Activated CD4-positive, alpha-beta T cell treated with anti-CD3 and anti-CD28 coated beads, Interleukin-2, amount 10 ng/mL, durations not matched to agents 24 days and 14 days (primary cell): ENCODE measurements at places on chromosomes 5 and 9. TPM values are rescaled to one million over a fixed set of nuclear protein-coding genes. Genes with fewer than 3 reads are reported as not detected.
A peak's percentile ranks its signal among the peaks of the same experiment; 100 is the strongest.

Gene SYNPO
- total RNA-seq = not detected in 2 replicates

- no peak for DNase-seq
- H3K4me1 ChIP-seq = peaks cover 4% of the 10 kb centered on the region
- no peak overlapping the region for H3K4me3 ChIP-seq
- H3K27ac ChIP-seq = no peak overlapping the region
- H3K27me3 ChIP-seq = peaks cover 13% of the 10 kb centered on the region
Observed at GRCh38 chr5:58787987-58788386, 205.1 kb downstream of the RAB3C start.

DNA sequence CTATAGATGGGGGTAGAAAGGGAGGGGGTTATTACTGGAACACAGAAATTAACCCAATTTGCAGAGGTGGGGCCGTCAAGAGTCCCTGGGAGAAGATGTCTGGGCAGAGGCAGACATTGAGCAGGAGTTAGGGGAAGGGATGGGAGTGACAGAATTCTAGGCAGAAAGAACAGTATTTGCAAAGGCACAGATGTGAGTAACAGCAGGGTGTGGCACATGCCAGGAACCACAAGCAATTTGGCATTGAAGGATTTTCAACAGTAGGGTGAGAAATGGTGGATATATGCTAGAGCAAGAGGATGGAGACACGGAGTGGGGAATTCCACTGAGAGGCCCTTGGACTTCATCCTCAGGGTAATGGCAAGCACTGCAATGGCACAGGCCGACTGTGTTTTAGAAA lies 71.6 kb upstream of the FRRS1L start:
- H3K4me1 ChIP-seq = no peaks in the 10 kb centered on the region
- H3K36me3 ChIP-seq = no peaks in the 10 kb centered on the region
- H3K4me3 ChIP-seq = no peak overlapping the region
- H3K27ac ChIP-seq = no peak overlapping the region
- H3K27me3 ChIP-seq = peaks cover 43% of the 10 kb centered on the region
- no peak for DNase-seq

DNA sequence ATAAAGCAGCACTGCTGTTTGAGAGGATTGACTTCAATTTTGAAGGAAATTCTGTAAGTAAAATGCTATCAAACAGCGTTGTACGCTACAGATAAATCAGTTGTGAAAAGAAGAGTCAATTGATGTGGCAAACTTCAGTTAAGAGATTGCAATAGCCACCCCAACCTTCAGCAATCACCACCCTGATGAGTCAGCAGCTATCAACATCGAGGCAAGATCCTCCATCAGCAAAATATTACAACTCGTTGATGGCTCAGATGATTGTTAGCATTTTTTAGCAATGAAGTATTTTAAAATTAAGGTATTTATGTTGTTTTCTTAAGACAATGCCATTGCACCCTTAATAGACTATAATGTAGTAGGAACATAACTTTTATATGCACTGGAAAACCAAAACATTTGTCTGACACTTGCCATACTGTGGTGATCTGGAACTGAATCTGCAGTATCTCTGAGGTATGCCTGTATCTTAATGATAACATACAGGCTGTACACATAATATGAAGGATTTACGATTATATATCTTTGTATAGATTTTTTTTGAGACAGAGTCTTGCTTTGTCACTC lies 47.5 kb downstream of the VPS13A start:
- no peak for DNase-seq
- no peak overlapping the region for H3K27ac ChIP-seq
- H3K27me3 ChIP-seq = no peaks in the 10 kb centered on the region
- peaks cover 42% of the 10 kb centered on the region for H3K36me3 ChIP-seq
- H3K4me3 ChIP-seq = no peak overlapping the region
- peaks cover 4% of the 10 kb centered on the region for H3K4me1 ChIP-seq

Gene TMEFF1
- 0.16 TPM in 1 of 2 replicates, not detected in the other for total RNA-seq

DNA sequence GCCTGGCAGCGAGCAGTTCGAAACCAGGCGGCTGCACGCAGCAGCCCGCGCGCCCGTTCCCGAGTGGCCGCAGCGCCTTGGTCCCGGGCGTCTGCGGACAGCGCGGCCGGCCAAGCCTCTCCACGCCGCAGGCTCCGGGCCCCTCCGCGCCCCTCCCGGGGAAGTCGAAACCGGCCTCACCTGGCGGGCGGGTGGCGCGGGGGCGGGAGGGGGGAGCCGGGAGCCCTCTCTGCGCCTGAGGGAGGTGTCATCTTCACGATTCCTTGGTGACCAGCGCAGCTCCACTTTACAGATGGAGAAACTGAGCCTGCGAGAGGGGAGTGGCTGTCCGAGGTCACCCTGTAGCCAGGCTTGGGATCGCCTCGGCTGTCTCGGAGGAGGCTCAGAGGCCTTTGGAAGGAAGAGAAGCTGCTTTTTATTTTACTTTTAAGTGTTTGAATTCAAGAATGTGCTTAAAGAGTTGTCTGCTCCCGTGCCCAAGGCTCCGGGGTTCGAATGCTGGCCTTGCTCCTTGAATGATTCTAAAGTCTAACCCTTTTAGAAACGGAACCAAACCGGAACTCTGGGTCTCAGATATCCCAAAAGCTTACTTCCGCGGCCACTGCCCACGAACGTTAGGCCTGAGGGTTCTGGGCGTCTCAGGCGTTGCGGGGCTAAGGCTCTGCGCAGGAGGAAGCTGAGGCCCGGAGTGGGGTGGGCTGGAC lies 662 bp downstream of the SUSD3 start:
- peaks cover 10% of the 10 kb centered on the region for H3K36me3 ChIP-seq
- H3K27ac ChIP-seq = peak overlapping the region; percentile 96
- H3K27me3 ChIP-seq = no peaks in the 10 kb centered on the region
- H3K4me3 ChIP-seq = peak overlapping the region; percentile 93
- H3K4me1 ChIP-seq = peaks cover 45% of the 10 kb centered on the region

DNA sequence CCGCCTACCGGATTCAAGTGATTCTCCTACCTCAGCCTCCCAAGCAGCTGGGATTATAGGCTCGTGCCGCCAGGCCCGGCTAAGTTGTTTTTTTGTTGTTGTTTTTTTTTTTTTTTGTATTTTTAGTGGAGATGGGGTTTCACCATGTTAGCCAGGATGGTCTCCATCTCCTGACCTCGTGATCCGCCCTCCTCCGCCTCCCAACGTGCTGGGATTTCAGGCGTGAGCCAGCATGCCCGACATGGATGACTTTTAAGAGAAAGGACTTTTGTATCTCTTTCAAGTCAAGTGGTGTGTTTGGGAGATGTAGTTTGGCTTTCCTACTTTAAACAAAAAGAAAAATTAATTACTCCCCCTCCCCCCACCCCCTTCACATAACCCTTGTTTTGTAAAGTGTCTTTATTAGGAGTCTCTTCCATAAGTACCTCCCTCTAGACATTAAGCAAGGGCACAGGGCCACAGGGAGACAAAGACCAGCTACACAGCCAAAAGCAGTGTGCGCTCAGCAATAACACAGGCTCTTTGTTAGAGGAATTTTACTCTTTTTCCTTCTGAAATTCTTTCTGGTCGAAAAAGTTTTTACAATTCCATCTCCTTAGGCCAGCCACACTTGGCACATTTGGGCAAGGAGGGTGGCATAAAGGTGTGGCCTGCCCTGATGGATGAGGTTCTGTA lies 31.2 kb downstream of the JAKMIP2 start:
- no peak for DNase-seq
- H3K4me1 ChIP-seq = no peaks in the 10 kb centered on the region
- no peaks in the 10 kb centered on the region for H3K36me3 ChIP-seq
- no peak overlapping the region for H3K27ac ChIP-seq

Gene MED27
- 40.9 and 41.8 TPM in 2 replicates for total RNA-seq

Gene SPATA31D4
- not detected in 2 replicates for total RNA-seq

Gene TBC1D9B
- 129 and 138 TPM in 2 replicates for total RNA-seq

Gene SUB1
- total RNA-seq = 403 and 404 TPM in 2 replicates

Gene DAB2IP
- not detected in 2 replicates for total RNA-seq

- H3K27me3 ChIP-seq = no peaks in the 10 kb centered on the region
- H3K36me3 ChIP-seq = no peaks in the 10 kb centered on the region
- peaks cover 31% of the 10 kb centered on the region for H3K4me1 ChIP-seq
- peak within 1 kb of the TSS; percentile 97 for H3K27ac ChIP-seq
- peak; percentile 86 for DNase-seq
- H3K4me3 ChIP-seq = peak within 1 kb of the TSS; percentile 91
Observed at GRCh38 chr5:78985116-78985724, at the start of gene ARSB. Gene ARSB (minus strand): TSS chr5:78985310. CDS start chr5:78985248, 62 bp downstream.

DNA sequence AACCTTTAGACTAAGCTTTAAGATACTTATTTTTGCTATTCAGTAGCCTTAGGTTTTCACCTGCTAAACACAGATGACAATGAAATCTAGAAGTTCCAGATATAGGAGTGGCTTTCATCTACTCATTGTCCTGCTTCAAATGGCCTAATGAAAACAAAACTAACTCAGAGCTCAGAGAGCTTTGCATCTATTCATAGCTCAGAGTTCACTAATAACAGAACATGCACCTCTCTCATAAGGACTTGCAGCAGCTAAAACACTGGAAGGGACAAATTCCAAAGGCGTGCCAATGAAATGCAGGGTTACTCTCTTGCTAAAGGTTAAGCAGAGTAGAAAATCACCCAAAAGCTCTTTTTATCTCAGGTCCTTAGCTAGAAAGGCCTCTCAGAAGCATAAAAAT lies 29.0 kb downstream of the SLC31A2 start:
- no peak overlapping the region for H3K4me3 ChIP-seq
- H3K4me1 ChIP-seq = no peaks in the 10 kb centered on the region
- H3K27me3 ChIP-seq = no peaks in the 10 kb centered on the region
- DNase-seq = no peak

GRCh38 chr9:36551129-36551528 lies 21.6 kb upstream of the MELK start:
- H3K4me3 ChIP-seq = no peak overlapping the region
- H3K36me3 ChIP-seq = no peaks in the 10 kb centered on the region
- peaks cover 16% of the 10 kb centered on the region for H3K27me3 ChIP-seq
- no peak overlapping the region for H3K27ac ChIP-seq

DNA sequence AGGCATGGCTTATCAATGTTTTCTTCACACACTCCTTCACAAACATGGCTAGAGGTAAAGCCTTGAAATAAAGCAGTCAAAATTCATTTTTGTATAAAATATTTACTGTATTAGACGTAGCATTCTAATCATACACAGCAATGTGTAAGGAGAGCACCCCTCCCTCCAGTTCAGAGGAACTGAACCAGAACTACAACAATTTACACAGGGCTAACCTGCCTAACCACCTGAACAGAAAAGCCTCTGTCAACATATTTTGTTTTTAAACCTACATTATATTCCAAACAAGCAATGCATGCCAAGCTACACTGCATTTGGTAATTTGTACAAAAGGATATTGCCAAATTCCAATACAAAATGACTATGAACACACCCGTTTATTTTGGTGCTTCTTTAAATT lies 41.6 kb downstream of the MLLT3 start:
- no peak overlapping the region for H3K4me3 ChIP-seq
- H3K4me1 ChIP-seq = peaks cover 48% of the 10 kb centered on the region
- no peak for DNase-seq
- no peaks in the 10 kb centered on the region for H3K27me3 ChIP-seq
- peaks cover 59% of the 10 kb centered on the region for H3K36me3 ChIP-seq

Gene NRG2
- 0.07 TPM in 2 replicates for total RNA-seq

DNA sequence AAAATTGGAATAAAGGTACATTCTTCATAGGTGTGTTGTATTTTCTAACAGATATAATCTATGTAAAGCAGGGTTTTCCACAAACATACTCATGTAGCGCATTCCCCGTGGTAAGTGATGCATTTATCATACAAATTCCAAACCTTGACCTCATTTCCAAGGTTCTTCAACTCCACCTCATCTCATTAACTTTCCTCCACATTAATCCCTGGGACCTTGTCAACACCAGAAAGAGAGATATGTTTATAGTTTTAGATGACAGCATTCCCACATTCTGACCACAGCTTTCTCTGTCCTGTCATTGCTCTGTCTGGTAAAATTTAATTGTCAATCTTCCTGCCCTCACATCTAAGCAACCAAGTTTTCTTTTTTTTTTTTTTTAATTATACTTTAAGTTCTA lies 415.1 kb downstream of the TMEM161B start:
- H3K27me3 ChIP-seq = no peaks in the 10 kb centered on the region
- H3K4me1 ChIP-seq = no peaks in the 10 kb centered on the region
- H3K4me3 ChIP-seq = no peak overlapping the region
- H3K36me3 ChIP-seq = no peaks in the 10 kb centered on the region
- DNase-seq = no peak
- H3K27ac ChIP-seq = no peak overlapping the region

- no peaks in the 10 kb centered on the region for H3K27me3 ChIP-seq
- H3K4me1 ChIP-seq = no peaks in the 10 kb centered on the region
- no peaks in the 10 kb centered on the region for H3K36me3 ChIP-seq
Observed at GRCh38 chr5:42491699-42492098, 68.5 kb downstream of the GHR start.

DNA sequence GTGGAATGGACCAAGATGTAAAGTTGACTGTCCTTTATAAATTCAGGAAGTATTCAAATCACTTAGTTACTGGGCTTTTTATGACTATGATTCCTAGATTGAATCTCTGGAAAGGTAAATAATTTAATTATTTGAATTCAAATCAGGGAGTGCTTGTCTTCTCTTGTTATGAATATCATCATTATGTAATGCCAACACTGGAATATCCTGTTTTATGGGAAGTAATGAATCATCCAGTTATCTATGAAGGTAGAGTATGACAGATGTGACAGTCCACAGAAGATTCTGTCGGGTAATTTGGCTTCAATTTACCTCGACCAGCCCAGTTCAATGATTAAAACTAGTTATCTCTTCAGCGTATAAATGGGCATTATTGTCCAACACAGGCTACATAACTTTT lies 141.0 kb upstream of the NUDT12 start:
- H3K4me1 ChIP-seq = no peaks in the 10 kb centered on the region
- no peaks in the 10 kb centered on the region for H3K27me3 ChIP-seq
- no peak for DNase-seq
- no peaks in the 10 kb centered on the region for H3K36me3 ChIP-seq
- H3K4me3 ChIP-seq = no peak overlapping the region

GRCh38 chr5:36240779-36241630 lies 720 bp downstream of the NADK2 start:
- peak overlapping the region; percentile 83 for H3K4me3 ChIP-seq
- no peaks in the 10 kb centered on the region for H3K36me3 ChIP-seq
- H3K27ac ChIP-seq = peak overlapping the region; percentile 85
- peaks cover 5% of the 10 kb centered on the region for H3K27me3 ChIP-seq
- peak; percentile 79 for DNase-seq

Gene SEMA5A
- total RNA-seq = not detected in 2 replicates

DNA sequence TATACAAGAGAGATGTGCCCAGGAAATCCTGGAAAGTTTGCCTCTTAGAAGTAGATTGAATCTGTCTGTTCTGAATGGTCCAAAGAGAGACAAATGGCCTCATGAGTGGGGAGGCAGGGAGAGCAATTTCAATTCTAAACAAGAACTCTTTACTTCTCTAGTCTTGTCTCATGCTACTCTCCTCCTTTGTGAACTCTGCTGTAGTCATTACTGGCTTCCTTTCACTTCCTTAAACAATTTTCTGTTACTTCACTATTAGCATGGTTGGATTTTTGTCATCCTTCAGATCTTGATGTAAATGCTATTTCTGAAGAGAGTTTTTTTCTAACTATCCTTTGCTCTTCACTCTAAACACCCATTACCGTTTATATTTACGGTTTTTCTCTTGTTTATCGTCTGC lies 54.0 kb upstream of the GRIN3A start:
- no peak for DNase-seq
- no peak overlapping the region for H3K4me3 ChIP-seq
- no peaks in the 10 kb centered on the region for H3K4me1 ChIP-seq
- H3K27me3 ChIP-seq = no peaks in the 10 kb centered on the region
- H3K36me3 ChIP-seq = no peaks in the 10 kb centered on the region
- H3K27ac ChIP-seq = no peak overlapping the region

GRCh38 chr5:103436656-103437055 lies 125.9 kb downstream of the NUDT12 start:
- no peaks in the 10 kb centered on the region for H3K36me3 ChIP-seq
- no peak overlapping the region for H3K27ac ChIP-seq
- DNase-seq = no peak
- peaks cover 5% of the 10 kb centered on the region for H3K27me3 ChIP-seq

GRCh38 chr5:89071101-89071940 lies 188.3 kb upstream of the MEF2C start:
- no peak overlapping the region for H3K27ac ChIP-seq
- H3K36me3 ChIP-seq = no peaks in the 10 kb centered on the region
- H3K4me3 ChIP-seq = no peak overlapping the region

Gene EPB41L4A
- not detected in 2 replicates for total RNA-seq
